ENCODE measurements at places on chromosomes 6 and 20.

DNA sequence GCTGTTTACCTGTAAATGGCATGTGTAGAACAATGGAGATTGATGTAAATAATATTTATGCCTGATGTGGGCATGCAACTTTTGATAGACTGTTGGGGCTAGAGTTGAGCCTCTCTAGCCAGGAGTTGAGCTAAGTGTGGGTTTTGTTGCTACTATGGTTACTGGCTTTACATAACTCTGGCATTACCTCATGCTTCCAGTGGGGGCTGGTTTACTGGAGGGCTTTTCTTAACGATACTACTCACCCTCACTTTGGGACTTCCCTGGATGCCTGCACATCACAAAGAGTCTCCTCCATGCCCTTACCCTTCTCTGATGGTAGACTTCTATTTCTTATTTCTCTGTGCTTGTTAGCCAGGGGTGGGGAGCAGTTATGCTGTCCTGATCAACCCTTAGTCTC, 524.6 kb upstream of the CDH4 start:
- DNase-seq: no peak

DNA sequence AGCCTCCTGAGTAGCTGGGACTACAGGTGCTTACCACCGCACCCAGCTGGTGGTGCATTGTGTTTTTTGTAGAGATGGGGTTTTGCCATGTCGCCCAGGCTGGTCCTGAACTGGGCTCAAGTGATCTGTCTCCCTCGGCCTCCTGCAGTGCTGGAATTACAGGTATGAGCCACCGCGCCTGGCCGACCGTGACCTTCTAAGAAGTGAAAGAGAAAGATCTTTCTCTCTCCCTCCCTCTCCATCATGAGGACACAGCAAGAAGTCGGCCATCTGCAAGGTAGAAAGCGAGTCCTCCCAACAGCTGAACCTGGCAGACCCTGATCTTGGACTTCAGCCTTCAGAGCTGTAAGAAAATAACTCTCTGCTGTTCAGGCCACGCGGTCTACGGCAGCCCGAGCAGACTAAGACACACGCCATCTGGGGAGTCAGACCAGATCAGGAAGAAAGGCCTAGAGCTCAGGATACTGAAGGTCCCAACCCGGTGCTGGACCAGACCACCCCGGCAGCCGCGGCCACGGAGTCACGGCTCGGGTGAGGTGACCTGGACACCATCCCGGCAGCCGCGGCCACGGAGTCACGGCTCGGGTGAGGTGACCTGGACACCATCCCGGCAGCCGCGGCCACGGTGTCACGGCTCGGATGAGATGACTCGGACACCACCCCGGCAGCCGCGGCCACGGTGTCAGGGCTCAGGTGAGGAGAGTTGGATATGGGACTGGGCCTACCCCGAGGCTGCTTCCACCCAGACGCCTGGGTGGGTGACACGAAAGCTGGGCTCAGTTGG, 9.6 kb downstream of the GMEB2 start:
- DNase-seq: no peak

GRCh38 chr20:50312002-50312681, 121.5 kb downstream of the CEBPB start:
- DNase-seq: no peak

DNA sequence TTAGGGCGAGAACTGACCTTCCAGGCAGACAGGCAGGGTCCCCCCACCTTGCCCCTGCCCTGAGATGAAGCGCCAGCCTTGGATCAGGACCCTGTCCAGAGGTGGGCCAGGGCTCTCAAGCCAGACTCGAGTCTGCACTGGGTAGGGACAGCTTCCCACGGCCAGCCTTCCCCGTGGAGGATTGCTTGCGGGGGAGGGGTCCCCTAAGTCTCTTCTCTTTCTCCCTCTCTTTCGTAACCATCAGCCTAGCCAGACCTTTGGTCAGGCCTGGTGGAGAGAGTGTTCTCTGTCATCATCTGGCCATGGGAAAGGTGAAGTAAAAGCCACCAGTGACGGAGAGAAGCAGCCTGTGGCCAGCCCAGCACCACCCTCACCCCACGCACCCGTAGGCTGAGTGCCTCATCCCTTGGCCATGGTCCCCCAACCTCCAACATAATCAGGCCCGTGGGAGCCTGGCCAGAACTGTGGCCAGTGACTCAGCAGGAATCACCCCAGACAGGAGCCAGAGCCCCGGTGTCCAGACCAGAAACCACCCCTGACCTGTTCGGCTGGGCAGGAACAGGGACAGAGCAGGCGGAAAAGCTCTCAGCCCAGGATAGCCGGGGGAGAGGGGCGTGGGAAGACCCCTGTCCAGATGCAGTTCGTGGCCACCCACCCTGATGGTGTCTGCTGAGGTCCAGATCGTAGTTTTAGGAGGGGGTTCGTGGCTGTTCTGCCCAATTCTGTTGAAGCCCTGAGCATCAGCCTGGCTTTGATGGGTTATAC, 47.1 kb downstream of the SNAI1 start:
- no peak for DNase-seq

DNA sequence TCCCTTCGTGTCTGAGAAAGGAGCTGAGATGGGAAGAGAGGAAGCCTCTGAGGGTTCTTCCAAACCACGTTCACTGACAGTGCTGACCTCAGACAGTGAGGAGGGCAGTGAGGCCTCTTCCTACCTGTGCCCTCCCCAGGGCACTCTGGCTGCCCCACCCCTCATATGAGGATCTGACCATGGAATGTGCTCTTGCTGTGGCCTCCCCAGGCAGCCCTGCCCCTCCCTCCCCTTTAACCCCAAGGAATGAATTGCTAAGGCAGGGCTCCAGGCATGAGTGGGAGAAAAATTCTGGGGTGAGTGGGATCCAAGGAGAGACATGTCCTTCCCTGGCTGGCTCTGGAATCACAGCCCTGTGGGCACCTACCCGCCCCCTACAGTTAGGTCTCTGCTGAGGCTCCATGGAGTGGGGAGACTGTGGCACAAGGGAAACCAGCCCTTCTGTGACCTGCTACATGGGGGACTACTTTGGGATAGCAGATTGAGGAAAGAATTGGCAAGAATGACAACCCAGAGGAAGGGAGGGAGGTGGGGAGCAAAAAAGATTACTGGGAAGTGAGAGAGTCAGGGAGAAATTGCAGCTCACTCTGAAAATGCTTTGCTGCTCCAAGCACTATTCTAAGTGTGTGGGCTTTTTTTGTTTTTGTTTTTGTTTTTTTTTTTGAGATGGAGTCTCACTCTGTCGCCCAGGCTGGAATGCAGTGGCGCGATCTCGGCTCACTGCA, 29.4 kb downstream of the TNXB start:
- no peak for DNase-seq
